HuH-7.5 (cell line): ENCODE measurements at places on chromosomes 6 and 20.

DNA sequence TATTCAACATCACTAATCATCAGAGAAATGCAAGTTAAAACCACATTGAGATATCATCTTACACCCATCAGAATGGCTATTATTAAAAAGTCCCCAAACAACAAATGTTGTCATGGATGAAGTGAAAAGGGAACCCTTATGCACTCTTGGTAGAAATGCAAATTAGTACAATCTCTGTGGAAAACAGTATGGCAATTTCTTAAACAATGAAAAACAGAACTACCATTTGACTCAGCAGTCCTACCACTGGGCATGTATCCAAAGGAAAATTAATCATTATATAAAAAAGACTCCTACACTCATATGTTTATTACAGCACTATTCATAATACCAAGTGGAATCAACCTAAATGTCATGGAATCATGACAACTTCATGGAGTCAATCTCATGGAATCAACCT lies 611.3 kb upstream of the GJE1 start:
- DNase-seq, result no peak

DNA sequence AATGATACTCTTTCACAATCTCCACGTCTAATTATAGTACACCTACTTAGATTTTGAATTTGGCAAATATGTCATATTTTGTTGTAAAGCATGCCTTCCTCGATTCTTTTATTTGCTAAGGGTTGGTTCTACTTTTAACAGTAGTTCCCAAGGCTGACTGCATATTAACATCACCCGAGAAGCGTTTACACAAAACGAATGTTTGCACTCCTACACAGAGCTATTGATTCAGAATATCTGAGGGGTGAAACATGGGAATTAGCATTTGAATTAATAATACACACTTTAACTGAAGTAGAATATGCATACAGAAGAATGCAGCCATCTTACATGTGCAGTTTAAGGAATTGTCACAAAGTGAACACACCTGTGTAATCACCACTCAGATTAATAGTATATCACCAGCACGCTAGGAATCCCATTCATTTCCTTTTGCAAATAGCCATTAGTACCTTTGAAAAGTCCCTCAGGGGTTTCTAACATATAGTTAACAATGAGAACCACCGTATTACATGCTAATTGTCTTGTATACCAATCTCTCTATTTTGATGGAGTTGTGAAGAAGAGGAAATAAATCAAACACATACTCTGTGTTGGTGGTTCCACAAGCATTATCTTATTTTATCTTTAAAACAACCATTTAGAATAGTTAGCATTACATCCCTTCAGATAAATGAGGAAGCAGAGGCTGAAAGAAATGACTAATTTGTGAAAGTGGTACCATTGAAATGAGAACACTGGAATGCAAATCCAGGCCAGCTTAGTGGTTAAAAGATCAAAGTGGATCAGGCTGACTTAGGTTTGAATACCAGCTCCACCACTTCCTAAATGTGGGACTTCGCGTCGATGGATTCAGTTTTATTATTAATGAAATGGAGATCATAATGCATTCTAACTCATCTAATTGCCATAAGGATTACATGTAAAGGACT lies 317.6 kb downstream of the HDGFL1 start:
- DNase-seq, result no peak

GRCh38 chr6:105460860-105461259 lies 58.0 kb upstream of the PREP start:
- no peak for DNase-seq

DNA sequence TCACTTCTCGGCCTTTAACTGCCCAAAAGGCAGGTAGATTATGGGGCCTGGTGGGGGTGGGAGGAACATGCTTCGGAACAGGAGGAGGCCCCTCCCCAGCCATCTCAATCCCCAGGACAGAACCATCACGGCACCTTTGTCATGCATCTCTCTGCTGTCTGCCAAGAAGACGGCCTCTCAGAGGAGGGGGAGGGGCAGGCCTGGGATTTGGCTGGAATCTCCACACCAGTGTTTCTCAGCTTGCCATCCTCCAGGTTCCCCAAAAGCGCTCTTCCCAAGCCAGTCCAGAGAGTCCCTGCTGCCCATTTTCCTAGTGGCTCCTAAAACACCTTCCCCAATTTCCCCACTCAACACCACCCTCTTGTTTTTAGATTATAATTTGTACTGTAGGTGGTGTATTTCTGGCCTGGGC lies 2.5 kb upstream of the POU5F1 start:
- no peak for DNase-seq

- DNase-seq, result no peak
These were observed 1.9 kb upstream of the ULBP1 start for GRCh38 chr6:149961728-149962425.

DNA sequence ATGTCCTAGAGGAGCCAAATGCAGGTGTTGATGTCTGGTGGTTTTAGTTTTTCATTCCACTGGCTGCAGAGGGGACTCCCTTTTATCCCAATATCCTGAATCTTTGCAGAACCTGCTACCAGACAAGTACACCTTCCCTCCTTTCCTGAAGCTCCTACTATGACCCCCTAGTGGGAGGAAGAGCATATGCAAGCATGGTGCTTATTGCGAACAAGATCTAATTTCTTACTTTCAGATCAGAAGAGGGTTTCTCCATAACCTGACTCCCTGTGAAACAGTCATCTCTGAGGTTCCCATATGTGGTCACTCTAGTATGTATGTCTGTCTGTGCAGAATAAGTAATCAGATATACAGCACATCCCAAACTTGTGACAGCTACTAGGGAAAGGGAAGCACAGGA lies 277.2 kb downstream of the ARHGAP18 start:
- DNase-seq, result peak; percentile 14
